Cerebellum (tissue), 4 donors: ENCODE measurements at places on chromosomes 13 and 19. TPM values are rescaled to one million over a fixed set of nuclear protein-coding genes. Genes with fewer than 3 reads are reported as not detected.

C19orf38 gene
- total RNA-seq = 0.54 TPM

SMIM24 gene
- total RNA-seq = 0.27 TPM

KLK8 gene
- total RNA-seq = not detected

MAG gene
- 0.91 TPM for total RNA-seq

- DNase-seq = no peak
These were observed at the start of gene TNFRSF19 for GRCh38 chr13:23570099-23570920. Gene TNFRSF19 (plus strand): TSS chr13:23570412. CDS start chr13:23590184, 19,772 bp downstream.

DNA sequence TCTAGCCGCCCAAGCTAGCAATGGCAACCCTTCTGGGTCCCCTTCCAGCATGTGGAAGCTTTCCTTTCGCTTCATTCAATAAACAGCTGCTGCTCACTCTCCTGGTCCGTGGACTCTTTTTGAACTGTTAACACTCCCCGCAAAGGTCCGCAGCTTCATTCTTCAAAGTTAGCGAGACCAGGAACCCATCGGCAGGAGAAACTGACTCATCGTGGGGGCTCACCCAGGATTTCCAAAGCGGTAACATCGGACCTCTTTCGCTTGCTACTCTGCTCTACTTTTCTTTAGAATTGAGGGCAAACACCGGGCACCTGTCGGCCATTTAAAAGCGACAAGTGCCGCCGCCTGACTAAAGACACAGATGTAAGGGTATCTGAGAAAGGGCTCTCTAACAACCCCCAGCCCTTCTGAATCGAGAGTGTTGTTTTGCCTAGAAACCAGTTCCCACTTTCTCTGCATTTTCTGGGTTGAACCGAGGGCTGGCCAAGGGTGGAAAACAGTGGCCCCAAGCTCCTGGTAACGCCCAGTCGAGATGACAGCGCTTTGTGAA, 5.8 kb downstream of the UBA52 start:
- DNase-seq = no peak

DNA sequence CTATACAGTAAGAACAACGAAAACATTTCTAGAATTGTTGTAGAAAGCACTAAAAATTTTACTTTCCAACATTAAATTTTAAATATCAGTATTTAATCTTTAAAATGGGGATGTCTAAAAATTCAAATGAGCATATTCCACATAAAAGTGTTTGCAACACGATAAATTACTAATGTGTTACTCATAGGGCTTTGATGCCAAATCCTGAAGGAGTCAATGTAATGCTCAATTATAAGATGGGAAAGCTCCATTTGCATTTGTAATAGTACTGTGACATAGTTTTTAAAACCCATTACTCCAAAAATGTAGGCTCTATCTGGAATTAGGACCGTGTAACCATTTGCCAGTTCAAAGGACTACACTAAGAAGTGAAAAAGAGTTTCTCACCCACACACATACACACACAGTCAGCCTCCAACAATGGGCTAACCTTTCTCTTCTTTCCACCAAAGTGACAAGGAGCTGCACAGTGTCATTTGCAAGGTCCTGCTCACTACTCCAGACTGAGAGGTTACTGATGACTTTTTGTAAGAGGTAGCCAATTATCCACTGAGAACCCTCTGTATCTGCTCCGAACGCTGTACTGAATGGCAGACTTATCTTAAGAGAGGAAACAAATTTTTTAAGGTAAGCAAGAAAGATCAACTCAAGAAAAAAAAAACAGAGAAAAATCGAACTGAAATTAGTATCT, 26.1 kb upstream of the EEF1AKMT1 start:
- no peak for DNase-seq

- no peak for DNase-seq
These were observed 7.8 kb downstream of the LYL1 start for GRCh38 chr19:13094771-13095392.

DNA sequence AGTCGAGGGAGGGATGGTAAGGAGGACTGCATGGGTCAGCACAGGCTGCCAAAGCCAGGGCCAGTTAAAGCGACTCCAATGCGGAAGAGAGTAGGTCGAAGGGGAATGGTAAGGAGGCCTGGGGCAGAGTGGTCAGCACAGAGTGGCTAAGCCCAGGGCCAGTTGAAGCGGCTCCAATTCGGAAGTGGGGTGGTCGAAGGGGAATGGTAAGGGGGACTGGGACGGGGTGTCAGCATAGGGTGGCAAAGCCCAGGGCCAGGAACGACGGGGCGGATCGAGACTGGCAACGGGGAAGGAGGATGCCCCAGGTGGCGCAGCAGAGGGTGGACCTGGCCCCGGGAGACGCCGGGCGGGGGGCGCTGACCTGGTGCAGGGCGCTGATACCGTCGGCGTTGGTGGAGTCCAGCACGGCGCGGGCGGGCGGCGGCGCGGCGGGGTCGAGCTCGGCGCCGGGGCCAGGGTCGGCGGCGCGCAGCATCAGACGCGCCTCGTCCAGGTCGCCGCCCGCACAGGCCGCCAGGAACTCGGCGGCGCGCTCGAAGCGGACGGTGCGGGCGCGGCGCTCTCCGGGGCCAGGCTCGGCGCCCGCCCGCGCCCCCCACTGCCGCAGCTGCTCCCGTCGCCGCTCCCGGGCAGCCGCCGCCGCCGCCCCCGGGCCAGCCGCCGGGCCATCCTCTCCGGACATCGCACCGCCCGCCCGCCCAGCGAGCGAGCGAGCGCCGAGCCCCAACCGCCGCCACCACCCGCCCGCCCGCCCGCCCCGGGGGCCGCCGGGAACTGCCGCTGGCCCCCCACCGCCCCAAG, at the start of gene PPP1R12C:
Gene PPP1R12C, minus strand, starts transcription at position 779 of the 804 bp plus-strand sequence. Its CDS starts 94 bp downstream, at position 685.
- no peak for DNase-seq

- DNase-seq = no peak
These were observed 38.4 kb downstream of the DACH1 start for GRCh38 chr13:71828564-71828963.
